AG09309 (cell line): ENCODE measurements at places on chromosomes 4 and X.
A peak's percentile ranks its signal among the peaks of the same experiment; 100 is the strongest.

DNA sequence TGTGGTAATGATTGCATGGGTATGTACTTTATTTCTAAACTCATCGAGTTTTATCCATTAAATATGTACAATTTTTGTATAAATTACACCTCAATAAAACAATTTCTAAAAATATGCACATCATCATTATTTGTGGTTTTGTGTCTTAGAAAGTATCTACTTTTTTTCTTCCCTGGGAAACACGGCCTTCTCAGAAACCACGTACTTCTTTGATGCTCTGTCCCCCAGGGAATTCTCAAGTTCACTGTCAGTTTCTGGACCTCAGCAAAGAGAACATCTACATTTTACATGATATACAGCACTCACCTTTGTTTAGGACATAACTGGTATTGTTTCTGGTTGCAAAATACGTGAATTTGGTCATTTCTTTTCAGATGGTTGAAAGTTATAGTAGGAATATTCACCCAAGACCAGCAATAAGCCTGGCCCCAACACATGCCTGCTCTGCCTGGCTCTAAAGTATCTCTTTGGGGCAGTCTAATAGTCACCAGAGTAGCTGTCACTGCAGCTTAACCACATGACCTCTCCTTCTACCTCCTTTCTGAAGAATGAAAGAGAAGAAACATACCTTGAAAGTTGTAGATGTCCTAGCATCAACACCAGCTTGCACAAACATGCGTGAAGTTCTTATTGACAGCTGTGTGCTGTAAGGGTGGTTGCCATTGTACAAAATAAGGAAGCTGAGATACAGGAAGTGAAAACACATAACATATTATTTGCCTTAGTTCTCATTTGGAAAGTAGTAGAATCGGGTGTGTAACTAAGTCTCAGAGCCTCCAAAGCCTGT lies 48.4 kb upstream of the SPANXN4 start:
- DNase-seq: no peak

DNA sequence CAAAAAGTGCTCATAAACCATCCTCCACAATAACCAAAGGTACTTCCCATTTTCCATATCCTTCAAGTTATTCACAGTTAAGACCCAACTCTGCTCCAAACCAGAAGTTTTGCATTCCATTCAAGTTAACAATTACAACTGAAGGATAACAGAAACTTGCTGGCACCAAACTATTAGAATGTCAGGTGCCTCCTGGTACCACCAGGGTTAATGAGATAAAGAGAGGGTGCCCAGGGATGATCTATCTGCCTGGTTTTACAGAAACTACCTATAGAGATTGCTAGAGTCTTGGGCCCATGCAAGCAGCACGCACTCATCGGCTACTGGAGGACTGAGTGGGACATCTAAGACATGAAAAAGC lies 114.6 kb downstream of the RBM47 start:
- no peak for DNase-seq

DNA sequence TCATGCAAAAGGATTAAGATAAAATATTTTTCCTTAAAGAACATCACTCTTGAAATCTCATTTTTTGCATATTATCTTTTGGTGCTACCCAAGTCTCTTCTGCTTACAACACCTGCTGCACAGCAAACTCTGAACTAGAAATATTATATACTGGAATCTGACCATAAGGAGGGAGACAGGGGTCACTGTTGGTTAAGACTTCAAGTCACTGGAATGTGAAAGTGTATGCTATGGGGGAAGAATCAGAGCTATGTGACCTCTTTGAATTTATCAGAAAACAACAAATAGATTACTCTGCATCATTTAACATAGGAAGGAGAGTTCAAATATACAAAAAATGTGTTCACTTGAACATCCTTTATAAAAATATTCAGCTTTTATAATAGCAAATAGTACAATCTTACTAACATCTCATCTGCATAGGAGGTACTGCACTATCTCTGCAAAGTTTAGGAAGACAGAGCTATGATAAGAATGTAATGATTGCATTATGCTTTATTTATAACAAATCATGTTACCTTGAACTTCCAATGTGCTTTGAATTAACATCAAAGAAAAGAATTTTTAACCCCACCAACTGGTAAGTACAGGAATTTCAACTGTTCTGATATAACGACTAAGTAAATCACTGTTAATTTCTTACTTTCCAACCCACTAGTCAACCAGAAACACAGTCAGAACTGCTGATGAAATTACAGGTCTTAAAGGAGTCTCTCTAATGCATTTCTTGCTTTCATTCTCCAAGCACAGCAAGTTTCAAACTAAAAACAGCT lies 69.8 kb downstream of the ZNF827 start:
- no peak for DNase-seq

GRCh38 chrX:133005042-133005441 lies 46.6 kb upstream of the HS6ST2 start:
- no peak for DNase-seq

GRCh38 chrX:107712231-107713202 lies 63.1 kb downstream of the TSC22D3 start:
- DNase-seq: no peak

DNA sequence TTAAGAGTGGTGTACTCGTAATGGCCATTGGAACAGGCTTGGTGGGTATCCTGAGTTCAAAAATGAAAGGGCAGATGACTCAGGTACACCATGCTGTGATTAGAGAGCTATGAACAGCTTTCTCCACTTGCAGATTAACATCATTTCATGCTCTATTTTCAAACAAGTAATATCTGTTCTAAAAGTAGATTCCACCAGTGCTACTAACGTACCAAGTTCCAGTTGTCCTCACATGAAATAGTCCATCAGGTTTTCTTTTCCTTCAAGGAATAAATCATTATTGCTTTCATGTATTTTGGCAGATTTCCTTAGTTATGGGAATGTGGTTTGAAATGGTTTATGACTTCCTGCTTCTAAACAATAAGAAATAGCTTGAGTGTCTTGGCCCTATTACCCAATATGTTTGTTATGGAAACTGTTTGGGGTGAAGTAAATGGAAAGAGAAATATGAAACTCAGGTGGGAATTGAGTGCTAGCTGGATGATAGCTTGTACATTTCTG lies 49.9 kb downstream of the PCDH7 start:
- DNase-seq: peak; percentile 55

GRCh38 chrX:19389227-19389845 lies 45.6 kb downstream of the PDHA1 start:
- DNase-seq: no peak

DNA sequence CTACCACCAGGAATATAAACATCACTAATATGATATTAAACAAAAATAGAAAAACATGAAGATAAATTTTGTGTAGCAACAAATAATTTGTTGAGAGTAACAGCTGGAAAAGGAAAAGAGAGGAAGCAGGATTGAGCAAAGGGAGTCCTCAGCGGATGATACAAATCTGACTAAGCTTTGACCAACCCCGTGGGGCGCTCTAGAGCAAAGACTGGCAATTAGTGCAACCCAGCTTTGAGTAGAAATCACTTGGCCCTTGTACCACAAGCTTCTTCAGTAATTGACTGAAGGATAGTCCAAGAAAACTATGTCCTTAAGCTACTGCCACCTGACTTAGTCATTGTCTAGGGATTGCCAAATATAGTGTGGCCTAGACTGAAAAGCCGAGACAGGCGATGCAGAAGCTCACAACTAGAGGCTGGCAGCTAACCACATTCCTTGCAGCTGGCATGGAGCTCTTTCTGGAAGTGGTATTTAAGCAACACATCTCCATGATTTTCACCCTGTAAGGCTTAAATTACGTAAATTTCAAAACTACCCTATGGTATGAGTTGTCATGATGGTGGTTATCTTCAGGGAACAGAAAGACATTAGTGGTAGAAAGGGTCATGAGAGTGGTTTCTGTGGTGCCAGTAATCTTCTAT lies 396.0 kb downstream of the PDGFC start:
- no peak for DNase-seq

GRCh38 chr4:27742816-27743215 lies 882.2 kb downstream of the STIM2 start:
- no peak for DNase-seq

- no peak for DNase-seq
Observed at GRCh38 chr4:83599183-83599582, 63.3 kb downstream of the GPAT3 start.

GRCh38 chrX:31508338-31508737 lies 436.5 kb upstream of the FTHL17 start:
- no peak for DNase-seq

DNA sequence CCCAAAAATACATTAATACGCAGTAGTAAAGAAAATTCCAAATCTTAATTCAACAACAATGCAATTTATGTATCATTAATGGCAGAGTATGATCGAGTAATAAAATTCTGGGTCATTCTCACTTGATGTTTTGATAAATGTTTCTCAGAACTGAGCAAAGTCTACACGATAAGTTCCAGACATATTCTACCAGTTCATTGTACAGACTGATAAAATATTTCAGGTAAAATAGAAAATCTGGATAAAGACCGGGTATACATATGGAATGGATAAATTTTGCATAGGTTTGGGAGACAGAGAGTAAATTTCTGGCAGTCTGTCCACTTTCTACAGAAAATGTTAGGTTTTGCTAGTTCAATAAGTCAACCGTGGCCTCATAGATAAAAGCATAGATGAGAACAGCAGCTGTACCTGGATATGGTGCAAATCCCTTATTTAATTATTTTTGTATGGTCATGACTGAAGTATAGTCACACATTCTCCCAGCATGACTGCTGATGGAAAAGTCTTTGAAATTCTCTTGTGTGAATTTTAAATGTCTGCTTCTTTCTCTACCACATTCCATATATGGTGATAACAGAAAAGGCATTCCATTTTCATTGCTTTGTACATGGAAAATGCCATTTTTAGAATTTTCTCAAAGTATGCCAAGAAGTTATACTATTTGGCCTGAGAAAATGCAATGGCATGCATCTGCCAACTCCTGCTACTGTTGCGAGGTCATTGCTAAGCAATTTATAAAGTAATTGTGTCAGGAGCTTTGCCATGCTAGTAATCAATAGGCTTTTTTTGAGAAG lies 301.9 kb upstream of the ARSJ start:
- DNase-seq: peak; percentile 57

- DNase-seq: no peak
Observed at GRCh38 chr4:98608356-98608755, 50.1 kb downstream of the TSPAN5 start.
